Stimulated activated CD4-positive, alpha-beta T cell treated with anti-CD3 and anti-CD28 coated beads, Interleukin-1b, Interleukin-23, amount 100 ng/mL, for 1 hour (primary cell): ENCODE measurements at places on chromosomes 5 and 9.

GRCh38 chr9:90343366-90343765 lies 299.3 kb downstream of the DIRAS2 start:
- no peak for DNase-seq

GRCh38 chr9:125631391-125632085 lies 75.5 kb downstream of the MAPKAP1 start:
- DNase-seq, result no peak

GRCh38 chr9:6692881-6693361 lies 47.4 kb upstream of the GLDC start:
- no peak for DNase-seq

GRCh38 chr5:54764102-54765090 lies 221.0 kb downstream of the ESM1 start:
- DNase-seq, result no peak

DNA sequence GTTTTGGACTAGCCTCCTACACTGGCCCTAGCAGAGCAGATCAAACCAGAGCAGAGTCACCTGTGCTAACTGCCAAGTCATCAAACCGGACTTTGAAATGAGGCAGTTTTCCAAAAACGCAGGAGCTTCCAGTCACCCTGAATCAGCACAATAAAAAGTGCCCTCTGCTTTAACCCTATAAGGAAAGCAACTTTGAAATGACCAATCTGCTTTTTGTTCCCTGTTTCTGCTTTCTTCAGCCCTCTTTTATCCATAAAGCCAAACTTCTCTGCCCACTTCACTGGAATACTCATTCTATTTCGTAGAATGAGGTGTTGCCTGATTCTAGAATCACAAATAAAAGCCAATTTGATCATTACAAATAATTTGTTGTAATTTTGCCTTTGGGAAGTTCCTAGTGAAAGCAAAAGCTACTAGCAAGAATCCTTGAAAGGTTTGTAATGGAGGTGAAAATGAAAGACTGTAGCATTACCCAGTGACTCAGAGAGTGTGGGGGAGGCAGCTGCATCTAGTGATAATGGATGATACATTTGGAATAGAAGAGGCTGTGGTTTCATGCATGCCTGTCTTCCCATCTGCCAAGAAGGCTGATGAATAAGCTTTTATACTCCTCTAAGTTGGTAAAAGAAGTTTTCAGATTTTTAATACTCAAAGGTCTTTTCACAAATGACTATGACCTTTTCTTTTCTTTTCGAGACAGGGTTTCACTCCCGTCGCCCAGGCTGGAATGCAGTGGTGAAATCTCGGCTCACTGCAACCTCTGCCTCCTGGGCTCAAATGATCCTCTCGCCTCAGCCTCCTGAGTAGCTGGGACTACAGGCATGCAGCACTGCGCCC lies 14.9 kb downstream of the SPAAR start:
- no peak for DNase-seq

DNA sequence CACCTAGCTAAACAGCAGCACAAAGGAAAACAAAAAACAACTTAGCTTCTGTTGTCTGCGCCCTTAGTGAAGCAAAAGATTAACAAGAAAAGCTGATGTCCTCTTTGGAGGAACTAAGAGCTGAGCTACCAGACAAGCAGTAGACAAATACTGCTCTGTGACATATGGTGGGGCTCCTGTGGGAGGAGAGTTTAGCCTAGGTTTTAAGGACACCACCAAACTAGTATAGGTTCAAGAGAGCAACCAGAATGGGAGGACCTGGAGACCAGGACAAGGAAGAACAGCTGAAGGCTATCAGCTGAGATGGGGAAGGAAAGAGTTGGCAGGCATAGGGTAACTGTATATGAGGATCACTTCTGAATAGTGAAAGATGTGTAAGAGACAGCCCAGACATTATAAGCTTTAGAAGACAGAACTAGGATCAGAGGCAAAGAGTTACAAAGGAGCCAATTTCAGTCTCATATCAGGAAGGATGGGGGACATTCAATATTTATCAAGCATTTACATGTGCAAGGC lies 27.2 kb downstream of the FBXW2 start:
- DNase-seq, result no peak

DNA sequence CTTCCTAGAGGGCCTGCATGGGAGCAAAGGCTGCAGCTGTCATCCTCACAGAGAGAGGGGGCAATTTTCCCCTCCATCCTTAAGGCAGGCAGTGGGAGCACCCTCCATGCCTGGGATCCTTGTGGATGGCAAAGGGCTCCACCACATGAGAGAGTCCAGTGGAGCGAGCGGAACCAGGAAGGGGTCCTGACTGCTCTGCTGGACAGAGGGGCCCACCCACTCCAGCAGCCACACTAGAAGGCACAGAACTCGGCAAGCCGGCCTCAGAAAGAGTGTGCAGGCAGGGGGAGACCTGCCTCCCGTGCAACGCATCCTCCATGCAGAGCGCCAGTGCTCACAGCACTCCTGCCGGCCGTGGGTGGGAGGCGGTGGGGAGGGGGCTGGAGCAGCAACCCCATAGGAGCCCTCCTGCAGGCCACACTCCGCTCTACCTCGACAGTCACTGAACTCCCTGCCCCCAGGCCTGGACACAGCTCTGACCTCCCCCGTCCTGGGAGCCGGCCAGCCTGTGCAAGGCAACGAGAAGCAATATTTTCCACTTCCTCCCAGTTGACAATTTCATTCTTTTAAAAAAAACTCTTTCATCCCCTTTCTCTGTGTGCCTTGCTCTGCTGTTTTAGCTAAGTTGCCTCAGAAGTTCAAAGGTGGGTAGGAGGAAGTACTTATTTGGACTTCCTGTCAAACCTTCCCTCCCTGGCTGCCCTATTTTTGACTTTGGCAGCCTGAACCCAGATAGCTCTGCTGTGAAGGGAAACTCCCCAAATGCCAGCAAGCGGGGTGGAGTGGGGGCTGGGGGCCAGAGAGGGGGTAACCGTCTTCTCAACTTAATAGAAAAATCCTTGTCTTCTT lies 5.3 kb upstream of the LCP2 start:
- no peak for DNase-seq

GRCh38 chr5:41279040-41279439 lies 65.7 kb upstream of the C6 start:
- no peak for DNase-seq

DNA sequence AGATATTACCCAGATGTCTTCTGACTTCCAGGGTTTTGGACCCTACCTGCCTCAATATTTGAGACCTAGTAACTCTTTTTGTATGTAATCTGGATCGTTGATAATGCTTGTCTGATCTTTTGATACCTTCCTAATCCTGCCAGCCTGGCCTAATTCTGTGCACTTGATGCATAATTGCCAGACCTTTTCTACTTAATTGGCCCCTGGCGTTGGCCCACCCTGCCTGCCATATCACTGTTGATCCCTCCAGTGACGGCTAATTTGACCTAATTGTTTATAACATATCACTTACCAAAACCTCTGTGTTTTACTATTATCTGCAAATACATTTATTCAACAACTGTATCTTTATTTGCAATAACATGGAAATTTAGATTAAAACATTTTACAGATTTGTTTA lies 49.0 kb downstream of the SLC44A1 start:
- DNase-seq, result no peak

- no peak for DNase-seq
Observed at GRCh38 chr9:31335529-31336234, 1048.8 kb upstream of the ACO1 start.

DNA sequence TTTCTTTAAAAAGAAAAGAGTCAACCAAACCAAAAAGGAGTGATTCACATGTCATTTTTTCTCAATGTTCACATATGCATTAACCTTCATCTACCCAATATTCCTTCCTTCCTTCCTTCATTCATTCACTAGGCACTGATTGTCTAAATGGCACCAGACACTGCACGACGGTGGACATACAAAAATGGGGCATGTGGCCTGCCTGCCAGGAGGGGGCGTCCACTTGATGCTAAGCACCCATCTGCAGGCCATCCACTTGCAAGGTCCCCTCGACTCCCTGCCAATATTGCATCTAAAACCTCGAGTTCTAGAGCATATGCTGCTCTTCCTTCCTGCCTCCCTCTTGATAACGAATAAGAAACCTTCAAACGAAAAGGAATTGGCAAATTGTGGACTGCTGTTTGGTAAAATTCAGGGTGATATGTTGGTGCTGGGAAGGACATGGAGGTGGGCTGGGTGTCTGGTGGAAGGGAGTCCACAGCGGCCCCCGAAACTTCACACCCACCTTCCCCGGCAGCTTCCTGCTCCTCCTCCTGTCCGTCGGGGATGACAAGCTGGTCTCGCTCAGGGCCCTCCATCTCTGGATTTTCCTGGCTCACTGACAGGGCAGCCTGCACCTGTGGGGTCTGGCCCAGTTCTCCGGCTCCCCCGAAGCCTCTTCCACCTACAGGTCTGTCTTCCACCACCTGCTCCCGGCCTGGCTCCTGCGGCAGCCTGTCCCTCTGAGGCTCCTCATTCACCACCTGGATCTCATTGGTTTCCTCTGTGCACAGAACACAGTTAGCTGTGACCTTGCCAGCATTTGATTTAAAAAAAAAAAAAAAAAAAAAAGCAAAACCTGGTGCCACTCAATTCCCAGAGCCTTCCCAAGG lies 64.3 kb downstream of the GOLM1 start:
- no peak for DNase-seq

DNA sequence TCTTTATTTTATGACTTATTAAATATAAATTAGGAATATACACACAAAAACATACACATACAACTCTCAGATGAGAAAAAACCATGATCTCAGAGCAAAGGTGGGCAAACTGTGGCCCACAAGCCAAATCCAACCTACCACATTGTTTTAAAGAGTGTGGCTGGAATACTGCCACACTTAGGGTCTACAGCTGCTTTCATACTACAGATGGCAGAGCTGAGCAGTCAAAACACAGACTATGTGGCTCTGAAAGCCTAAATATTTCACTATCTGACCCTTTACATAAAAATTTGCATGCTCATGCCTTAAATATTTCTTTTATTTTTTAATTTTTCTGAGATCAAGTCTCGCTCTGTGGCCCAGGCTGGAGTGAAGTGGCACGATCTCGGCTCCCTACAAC lies 28.3 kb downstream of the LEAP2 start:
- DNase-seq, result no peak

GRCh38 chr9:127735530-127736185 lies 564 bp upstream of the TOR2A start:
- DNase-seq, result no peak
